ENCODE measurements at places on chromosomes 16 and 17.

DNA sequence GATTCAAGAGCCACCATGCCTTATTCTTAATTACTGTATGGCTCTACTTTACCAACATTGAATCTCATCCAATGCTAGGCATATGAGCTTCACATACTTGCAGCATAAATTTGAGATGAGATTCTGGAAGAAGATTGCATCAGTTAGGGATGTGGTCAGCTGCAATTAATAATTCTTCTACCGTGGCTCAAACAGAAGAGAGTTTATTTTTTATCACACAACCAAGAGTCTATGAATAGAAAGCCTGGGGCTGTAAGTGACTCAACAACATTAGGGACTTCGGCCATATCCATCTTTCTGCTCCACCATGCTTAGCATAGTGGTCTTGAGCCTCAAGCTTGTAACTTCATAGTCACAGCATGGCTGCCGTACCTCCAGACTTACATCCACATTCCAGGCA lies 179.4 kb upstream of the IRX6 start:
- DNase-seq: no peak

- DNase-seq: peak; percentile 99
Measured at GRCh38 chr17:83073389-83074063, 5.9 kb upstream of the METRNL start.

DNA sequence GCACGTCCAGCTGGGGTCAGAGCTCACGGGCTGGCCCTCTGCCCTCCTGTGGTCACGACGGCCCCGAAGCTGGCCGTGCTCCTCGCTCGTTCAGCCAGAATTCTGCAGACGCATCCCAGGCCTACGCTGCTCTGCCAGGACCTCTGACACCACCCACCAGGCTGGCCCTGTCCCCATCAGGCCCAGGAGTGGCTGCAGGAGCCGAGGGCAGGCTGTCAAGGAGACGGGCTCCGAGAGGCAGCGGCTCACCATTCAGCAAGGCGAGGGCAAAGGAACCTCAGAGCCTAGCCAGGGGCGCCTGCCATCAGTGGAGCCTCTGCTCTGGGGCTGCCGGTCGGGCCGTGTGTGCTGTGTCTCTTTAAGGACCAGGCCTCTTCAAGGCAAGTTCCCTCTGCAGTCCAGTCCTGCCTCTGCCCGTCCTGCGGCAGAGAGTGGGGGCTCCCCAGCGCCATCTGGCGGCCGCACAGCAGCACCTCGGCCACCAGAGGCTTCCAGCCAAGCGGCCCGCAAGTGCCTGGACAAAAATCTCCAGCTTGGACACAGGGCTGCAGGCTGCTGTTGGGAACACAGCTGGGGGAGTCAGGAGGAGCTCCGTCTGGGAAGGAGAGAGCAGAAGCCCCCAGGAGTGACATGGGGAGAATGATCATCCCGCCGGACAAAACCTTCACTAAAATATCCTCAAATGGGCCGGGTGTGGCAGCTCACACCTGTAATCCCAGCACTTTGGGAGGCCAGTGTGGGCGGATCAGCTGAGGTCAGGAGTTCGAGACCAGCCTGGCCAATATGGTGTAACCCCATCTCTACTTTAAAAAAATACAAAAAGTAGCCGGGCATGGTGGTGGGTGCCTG lies 7.4 kb upstream of the ABR start:
- DNase-seq: peak; percentile 99

DNA sequence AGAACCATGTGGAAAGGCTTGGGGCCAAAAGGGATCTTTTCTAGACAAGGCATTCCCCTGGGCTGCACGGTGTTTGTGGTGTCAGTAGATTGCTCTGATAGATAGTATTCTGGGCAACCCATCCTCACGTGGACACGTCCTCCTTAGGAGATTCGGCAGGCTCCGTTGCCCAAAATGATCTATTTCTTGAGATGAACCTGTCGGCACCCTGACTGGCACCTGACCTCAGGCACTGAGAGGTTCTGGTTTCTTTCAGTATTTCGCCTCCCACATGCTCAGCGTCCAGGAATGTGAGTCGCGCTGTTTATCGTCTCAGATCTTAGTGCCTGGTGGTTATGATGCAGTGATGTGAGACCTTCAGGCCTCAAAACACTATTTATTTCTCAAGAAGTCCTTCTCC lies 89.7 kb downstream of the MARCHF10 start:
- DNase-seq: no peak

DNA sequence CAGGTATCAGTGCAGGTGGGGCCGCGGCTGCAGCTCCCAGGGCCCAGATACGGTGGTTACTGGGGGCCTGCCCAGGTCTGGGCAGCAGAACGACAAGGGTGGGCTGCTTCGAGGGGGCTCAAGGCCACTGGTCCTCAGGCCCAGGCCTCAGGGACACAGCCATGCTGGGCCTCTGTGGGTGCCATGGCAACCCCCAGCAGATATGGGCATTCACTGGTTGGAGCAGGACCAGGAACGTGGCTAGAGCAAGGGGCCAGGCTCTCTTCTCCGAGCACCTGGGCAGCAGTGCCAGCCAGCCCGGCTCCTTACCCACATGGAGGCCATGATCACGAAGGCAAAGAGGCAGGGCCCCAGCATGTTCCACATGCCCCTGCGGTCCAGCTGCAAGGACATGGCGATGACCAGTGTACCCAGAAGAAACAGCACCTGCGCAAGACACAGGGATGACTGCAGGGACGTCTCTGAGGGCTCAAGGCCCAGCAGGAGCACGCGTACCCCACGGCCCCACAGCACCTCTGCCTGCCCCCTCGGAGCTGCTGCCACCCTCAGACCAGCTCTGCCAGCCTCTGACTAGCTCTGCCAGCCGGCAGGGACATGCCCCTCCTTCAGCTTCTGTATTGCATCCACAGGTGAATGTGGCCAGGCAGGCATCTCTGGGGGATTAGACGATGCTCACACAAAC lies 2.1 kb upstream of the MRPL28 start:
- DNase-seq: peak; percentile 13

- DNase-seq: no peak
Measured at GRCh38 chr16:87474566-87474996, 18.2 kb downstream of the ZCCHC14 start.

DNA sequence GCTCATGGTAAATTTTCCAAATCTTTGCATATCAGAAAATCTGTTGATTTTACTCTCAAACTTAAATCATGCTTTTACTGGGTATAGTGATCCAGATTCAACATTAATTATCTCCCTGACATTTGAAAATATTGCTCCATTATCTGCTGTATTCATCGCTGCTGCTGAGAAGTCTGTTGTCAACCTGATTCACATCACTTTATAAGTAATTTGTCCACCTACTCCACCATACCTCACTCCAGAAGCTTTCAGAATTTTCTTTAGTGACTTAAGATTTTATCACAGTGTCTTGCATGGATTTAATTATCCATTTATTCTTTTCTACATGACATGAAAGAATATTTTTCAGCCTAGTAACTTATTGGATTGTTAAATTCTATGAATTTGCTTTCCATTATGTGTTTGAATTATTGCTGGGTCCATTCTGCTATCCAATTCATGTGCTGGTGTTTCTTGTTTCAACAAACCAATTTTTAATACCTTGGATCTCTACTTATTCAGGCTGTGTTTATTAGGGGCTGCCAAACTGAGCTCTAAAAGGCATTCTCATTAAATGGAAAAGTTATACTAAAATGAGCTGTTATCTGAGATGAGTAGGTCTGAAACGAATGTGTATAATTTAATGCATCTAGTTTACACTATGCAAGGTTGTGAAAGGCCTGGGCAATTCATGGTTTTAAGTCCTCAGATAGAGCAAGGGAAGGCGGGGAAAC lies 519.3 kb upstream of the CDH11 start:
- no peak for DNase-seq

DNA sequence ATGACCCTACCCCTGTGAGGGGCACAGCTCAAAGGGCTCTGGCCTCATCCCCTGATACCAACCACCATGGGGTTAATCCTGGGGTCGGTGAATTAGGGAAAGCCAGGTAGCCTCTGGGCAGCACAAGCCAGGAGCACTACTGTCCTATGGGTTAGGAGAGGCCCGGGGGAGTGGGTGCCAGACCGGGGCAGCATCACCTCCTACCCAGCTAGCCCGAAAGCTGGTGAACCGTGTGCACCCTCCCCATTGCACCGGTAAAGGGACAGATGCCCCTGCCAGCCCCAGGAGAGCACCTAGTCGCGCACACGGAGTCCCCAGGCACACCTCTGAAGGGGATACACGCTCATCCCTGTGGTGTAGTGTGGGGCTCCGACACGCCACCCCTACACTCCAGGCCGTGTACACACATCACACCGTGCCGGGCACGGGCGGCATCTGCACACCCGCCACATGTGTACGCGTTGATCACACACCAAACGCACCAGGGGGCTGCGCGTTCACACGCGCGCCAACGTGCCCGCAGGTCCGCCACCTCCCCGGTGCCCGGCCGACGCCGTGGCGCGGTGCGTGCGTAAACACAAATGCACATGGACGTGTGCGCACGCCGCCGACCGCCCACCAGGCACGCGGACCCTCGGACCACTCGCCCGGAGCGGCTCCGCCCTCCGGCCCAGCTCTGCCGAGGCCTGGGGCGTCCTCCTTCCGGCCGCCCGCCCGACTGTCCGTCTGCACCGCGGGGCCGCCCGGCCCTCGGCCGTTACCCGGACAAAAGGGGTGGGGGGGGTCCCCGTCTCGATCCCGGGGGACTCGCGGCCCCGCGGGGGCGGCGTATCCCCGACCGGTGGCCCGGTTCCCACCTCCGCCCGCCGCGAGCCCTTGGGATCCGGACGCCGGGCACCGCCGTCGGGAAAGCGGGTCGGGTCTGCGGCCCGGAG lies 785 bp downstream of the UBALD1 start:
- DNase-seq: peak; percentile 95

DNA sequence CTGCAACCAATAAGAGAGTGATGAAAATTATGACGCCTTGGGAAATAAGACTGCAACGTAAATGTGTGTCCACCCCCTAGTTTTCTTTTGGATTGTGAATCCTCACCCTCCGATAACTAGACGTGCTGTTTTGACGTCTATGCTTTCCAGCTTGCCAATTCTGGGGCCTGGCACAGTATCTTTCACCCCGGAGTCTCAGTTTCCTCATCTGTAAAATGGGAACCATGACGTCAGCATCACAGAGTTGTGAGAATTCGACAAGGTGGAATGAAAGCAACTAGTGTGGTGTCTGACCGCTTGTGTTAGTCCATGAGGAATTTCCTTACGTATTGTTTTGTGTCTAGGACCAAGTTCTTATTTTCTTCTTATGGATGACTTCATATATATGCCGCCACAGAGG lies 37.7 kb downstream of the WWOX start:
- DNase-seq: no peak

DNA sequence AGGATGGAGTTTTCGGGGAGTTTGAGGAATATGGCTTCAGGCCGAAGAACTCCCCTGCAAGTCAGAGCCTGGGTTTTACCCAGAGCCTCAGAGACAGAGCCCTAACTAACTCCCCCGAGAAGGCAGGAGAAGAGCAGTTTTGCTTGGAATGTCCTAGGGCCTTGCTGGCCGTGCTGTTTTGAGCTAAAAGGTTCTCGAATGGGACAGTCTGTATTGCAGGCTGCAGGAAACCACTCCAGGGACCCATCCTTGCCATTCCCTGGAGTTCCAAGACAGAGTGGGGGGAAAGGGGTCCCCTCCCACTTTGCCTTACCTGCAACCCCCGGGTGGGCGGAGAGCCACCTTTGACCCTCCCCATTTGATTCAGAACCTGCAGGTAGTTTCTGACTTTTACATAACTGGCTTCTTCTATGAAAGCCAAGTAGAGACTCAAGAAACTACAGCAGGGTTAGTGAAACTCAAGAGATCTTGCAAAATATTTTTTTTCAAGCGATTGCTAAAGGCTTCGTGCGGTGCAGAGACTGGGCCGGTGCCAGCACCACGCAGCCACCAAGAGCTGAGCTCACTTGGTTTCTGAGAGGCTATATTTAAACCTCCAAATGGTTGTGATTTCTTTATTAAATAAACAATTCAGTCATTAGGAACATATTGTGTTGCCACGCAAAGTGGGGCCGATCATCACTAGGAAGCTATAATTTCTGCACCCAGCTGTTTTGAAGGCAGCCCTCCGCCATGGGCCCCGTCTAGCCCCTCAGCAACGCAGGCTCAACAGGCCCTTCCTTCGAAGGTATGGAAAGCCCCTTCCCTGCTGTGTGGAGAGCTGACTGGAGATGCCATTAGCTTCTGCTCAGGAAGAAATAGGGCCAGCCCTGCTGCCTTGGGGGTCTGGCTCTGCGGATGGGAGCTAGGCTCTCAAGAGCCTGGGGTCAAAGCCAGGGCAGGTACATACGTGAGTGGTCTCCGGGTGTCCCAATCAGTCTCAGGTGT lies 223.0 kb downstream of the NTN1 start:
- DNase-seq: no peak

- no peak for DNase-seq
Measured at GRCh38 chr16:49930841-49931240, 74.9 kb upstream of the ZNF423 start.

- DNase-seq: no peak
Measured at GRCh38 chr17:2266045-2266864, 37.3 kb downstream of the SMG6 start.

- DNase-seq: peak; percentile 86
Measured at GRCh38 chr17:28527181-28527681, 21.1 kb downstream of the FOXN1 start.

GRCh38 chr17:30476726-30477082 lies 504 bp upstream of the GOSR1 start:
- DNase-seq: peak; percentile 49

DNA sequence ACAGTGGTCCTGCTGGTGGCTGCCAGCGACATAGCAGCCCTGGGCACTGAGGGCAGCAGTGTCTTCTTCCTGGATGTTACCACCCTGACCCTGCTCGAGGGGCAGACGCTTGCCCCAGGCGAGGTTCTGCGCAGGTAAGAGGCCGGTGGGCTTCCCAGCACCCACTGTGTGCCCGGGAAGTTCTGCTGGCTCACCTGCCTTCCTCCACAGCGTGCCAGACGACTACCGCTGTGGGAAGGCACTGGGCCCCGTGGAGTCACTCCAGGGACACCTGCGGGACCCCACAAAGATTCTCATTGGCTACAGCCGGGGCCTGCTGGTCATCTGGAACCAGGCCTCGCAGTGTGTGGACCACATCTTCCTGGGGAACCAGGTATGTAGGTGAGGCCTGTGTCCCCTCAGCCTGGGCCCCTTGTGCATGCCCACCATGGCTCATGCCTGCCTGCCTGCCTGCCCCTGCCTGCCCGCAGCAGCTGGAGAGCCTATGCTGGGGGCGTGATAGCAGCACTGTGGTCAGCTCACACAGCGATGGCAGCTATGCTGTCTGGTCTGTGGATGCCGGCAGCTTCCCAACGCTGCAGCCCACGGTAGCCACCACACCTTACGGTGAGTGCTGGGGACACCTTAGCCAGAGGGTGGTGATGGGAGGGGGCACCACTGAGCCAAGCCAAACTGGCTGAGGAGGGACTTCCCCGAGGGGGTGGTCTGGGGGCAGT lies 8.5 kb downstream of the LLGL1 start:
- DNase-seq: peak; percentile 62

GRCh38 chr17:81349397-81350319 lies 45.6 kb upstream of the BAHCC1 start:
- DNase-seq: no peak

Data from osteoblast (primary cell).